ENCODE measurements at places on chromosomes 3 and 15.

DNA sequence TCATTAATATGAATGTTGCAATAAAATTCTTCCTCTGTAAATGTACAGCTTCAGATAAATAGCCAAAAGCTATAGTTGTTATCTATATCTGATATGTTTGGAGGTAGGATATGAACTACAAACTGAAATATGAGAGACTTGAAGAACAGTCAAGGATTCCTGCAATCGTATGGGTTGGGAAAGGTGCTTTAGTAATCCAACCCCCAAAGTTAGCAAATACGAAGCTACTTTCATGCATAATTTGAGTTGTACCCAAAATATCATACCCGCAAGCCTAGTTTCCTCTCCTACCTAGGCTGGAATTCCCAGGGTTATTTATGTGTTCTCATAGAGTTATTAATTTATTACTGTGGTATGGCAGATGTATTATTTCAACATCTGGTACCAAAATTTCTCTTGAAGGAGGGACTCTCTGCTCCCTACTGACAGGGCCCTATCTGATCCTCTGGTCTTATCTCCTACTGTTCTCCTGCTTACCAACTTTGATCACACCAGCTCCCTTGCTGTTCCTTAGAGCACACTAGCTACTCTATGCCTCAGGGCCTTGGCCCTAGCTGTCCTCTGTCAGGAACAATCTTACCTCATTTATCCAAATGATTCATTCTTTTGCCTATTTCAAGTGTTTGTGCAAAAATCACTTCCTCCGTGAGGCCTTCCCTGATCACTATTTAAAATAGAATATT lies 140.4 kb upstream of the CCDC54 start:
- DNase-seq, result no peak

- no peak for DNase-seq
Observed at GRCh38 chr3:29514912-29515311, 234.0 kb downstream of the RBMS3 start.

DNA sequence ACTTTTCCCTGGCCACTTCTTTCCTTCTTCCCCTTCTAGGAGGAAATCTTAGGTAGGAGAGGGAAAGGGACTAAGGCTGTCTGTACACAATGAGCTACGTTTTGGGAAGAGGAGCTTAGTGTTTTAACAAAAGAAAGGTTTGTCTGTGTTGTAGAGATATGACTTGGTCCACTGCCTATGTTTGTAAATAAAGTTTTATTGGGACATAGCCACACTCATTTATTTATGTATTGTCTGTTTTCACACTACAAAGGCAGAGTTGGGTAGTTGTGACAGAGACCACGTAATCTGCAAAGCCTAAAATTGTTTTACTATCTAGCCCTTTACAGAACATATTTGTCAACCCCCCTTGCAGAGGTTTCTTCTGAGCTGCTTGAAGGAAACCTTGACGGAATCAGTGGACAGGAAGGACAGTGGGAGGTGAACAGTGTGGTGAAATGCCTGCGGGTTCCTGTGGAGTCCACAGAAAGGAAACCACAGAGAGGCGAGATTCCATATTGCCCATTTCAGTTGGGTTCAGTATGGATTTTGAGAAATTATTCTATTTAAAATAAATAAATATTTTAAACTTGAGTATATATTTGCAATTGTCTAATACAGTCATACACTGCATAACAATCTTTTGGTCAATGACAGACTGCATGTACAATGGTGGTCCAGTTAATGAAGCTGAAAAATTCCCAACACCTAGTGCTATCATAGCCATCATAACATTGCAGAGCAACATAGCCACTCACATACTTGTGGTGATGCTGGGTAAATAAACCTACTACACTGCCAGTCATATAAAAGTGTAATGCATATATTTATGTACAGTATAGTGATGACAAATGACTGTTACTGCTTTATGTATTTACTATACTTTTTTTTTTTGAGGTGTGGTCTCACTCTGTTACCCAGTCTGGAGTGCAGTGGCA lies 157.9 kb upstream of the NUDT16 start:
- DNase-seq, result no peak

GRCh38 chr3:128549283-128550112 lies 56.5 kb upstream of the GATA2 start:
- DNase-seq, result no peak

GRCh38 chr3:128107834-128108233 lies 15.8 kb downstream of the RUVBL1 start:
- no peak for DNase-seq

DNA sequence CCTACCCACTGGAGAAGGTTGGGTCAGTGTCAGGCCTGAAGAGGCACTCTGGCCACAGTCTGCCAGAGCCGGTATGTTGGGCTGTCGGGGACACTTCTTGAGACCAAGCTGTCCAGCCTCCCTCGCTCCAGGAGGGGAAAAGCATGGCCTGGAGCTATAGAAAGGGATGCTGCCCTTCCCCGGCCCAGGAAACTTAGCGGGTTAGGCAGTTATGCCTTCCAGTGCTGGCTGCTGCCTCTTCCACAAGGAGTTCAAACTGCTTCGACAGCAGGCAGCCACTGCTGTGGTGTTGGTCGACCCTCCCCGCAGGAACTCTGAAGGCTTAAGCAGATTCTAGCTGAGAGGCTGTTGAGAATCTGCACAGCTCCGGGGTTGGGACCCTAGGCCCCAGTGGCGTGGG lies 819.4 kb downstream of the DIPK2A start:
- DNase-seq, result no peak

- no peak for DNase-seq
Observed at GRCh38 chr3:37964146-37964545, 26.4 kb upstream of the VILL start.

- DNase-seq, result no peak
Observed at GRCh38 chr3:14389166-14389606, 13.2 kb upstream of the SLC6A6 start.

- no peak for DNase-seq
Observed at GRCh38 chr15:70646169-70646568, 117.2 kb downstream of the UACA start.

DNA sequence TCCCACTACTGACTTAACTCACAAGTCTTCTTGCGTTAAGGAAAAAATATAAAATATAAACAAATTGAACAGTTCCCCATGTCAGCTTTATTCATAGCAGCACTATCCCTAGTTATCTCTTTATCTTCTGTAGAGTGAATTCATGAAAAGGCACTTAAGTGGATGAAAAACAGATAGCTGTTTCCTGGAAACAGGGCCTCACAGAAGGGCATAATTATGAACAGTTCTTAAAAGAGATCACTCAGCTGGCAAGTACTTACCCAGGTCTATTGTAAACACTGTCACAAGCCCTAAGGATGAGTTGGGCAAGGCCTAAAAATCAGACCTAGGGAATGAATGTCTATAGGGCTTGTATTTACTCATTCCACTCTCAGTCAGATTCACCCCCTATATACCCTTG lies 10.7 kb downstream of the MB21D2 start:
- no peak for DNase-seq

DNA sequence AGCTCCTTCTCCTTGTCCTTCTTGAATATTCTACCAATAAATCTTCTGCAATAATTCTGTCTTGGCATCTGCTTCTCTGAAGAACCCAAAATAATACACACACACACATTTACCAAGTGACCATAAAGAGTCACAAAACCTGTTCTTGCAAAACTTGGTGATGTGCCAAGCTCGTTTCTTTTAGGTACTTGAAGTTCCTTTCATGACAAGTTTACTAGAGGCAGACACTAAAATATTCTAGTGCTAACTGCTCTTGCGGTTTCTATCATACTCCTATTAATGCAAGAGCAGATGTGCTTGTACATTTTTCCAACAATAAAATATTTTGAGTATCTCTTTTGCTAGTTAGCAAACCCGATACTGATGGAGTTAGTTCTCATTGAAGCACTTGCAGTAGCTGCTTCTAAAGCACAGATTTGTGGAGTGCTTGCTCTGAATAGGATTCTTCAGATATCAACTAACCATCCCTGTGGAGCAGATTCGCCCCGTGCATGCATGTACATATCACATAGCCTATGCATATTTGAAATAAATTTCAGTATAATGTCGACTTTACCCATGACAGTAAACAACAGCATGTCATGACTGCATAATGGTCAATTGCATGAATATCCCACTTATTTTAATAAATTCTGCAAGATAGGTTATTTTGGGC lies 23.2 kb downstream of the HHLA2 start:
- DNase-seq, result no peak

GRCh38 chr3:196569003-196569516 lies 600 bp downstream of the FBXO45 start:
- peak; percentile 39 for DNase-seq

DNA sequence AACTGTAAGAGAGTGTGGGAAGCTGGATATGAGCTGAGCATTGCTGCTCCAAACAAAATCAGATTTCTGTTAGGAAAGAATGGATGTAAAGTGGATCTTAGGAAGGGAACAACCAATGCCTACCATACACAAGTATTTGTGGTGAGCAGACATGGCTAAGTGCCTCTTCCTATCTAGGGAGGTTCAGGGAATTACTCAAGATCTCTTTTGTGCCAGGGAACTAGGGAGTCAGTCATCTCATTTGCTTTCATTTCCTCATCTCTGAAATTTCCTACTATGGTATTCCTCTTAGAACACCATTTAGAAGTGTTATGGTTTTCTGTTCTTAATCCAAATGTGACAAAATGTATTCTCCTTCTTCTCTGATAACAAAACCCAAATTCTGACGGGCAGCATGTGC lies 396.5 kb downstream of the FHIT start:
- no peak for DNase-seq

- no peak for DNase-seq
Observed at GRCh38 chr3:75985432-75985831, 200.1 kb upstream of the ZNF717 start.

GRCh38 chr3:86047161-86047560 lies 943.8 kb downstream of the VGLL3 start:
- DNase-seq, result no peak

DNA sequence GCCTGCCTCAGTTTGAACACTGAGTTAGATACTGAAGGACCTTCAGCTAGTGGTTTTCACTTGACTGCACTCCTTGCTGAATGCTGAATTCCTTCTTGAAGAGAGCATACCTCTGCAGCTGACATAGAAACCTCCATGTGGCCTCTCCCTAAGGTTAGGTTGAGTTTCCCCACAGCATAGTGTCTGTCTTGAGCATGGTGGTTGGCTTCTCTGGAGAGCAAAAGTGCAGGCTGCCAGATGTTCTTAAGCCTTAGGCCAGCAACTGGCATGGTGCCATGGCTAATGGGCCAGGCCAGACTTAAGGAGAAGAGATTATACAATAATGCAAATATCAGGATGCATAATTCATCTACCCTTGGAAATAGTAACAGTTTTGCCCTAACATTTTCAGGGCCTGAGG lies 545.6 kb upstream of the ZNF385D start:
- DNase-seq, result no peak

DNA sequence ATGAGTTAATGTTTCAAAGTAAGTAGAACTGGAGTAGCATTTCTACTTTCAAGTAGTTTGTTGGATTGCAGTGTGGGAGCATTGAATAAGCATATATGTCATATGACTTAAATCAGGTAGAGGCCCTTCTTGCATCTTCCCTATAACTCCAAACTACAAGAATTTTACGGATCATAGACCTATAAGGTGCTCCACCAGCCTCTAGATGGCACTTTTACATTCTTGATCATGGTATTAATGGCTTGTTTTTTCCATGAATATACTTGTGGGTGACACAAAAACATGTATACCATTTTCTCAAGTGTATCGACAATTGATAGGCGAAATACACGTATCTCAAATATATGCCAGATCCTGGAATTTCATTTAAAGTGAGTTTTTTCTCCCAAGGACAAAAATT lies 311.1 kb downstream of the ZPLD1 start:
- DNase-seq, result no peak

- no peak for DNase-seq
Observed at GRCh38 chr15:71304681-71305080, 189.4 kb downstream of the THSD4 start.

GRCh38 chr3:48926425-48927392 lies 8.1 kb downstream of the ARIH2 start:
- DNase-seq, result no peak

GRCh38 chr3:188185717-188186251 lies 31.8 kb downstream of the LPP start:
- DNase-seq, result no peak

DNA sequence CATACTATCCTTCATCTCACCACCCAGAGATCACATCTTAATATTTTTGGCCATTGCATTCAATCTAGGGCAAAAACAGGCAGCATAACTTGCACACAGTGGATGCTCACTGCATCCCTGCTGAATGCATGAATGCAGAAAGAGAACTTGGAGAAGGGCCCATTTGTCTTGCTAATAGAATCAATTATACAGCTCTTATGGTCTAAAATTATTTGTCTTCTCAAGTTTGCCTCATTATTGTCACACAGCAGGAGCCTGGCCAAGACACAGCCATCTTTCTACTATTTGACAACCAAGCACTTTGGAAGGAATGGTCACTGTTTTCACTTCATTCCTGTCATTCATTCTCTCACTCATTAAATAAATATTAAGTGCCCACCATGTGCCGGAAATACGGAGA lies 1.2 kb upstream of the ARHGEF26 start:
- no peak for DNase-seq

GRCh38 chr15:67013696-67014095 lies 51.7 kb upstream of the SMAD3 start:
- no peak for DNase-seq

DNA sequence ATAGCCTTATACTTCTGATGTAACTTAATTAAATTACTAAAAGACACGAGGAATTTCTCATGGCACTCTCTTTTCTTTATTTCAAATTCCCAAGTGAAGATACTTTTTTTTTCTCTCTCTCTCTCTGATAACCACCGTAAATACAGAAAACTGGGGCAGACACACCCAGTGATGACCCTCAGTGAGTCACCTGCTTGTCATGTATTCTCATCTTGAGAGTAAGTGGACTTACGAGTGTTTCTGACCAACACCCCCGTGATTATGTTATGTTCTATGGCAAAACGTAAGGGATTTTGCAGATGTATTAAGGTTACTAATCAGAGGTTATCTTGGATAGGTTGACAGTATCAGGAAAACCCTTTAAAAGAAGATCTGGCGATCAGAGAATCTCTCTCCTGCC lies 348.8 kb upstream of the ZNF717 start:
- DNase-seq, result no peak

- no peak for DNase-seq
Observed at GRCh38 chr15:73927003-73927475, 777 bp downstream of the LOXL1 start.
